ENCODE measurements at places on chromosomes 7 and 10.

DNA sequence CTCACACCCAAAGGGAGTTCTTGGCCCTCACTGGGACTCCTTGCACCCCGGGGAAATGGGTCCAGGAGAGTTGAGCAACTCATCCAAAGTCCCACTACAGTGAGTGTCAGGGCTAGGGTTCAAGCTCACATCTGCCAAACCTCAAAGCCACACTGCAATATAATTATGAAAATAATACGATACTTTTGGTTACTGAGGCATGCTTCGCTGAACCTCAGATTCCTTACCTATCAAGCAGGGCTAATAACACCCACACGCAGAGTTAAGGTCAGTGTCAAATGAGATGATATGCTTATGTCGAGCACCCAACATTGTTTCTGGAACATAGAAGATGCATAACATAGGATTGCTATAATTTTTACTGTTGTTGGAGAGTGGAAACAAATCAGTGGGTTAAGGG is 58.2 kb downstream of the BPGM start:
- DNase-seq = no peak

DNA sequence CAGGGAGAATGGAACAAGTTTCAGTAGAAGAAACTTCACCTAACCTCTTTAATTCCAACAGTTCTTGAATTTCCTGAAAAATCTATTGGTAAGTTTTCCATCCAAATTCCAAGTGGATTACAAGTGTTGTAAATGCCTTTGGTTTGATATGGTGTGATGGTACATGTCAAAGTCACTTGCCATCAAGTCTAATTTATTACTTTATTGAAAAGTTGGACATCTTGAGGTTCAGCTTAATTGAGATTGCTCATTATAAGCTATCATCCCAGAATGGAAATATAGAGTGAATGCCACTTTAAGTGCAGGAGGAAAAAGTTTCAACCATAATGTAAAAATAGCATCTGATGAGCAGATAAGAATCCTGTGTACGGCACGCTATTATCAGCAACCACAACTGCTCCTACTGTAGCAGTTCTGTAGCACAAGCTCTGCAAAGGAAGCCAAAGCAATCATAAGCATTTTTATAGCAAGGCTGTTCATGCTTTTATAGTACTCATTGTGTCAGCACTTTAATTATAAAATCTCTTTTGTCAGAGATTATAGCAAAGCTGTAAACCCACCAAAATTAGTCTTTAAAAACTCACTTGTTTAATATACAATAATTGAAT is 991.8 kb upstream of the PHF14 start:
- DNase-seq = no peak

- no peak for DNase-seq
Measured at GRCh38 chr7:12322284-12322902, 81.3 kb downstream of the VWDE start.

GRCh38 chr7:121876656-121877500 is 3.9 kb downstream of the PTPRZ1 start:
- DNase-seq = no peak

DNA sequence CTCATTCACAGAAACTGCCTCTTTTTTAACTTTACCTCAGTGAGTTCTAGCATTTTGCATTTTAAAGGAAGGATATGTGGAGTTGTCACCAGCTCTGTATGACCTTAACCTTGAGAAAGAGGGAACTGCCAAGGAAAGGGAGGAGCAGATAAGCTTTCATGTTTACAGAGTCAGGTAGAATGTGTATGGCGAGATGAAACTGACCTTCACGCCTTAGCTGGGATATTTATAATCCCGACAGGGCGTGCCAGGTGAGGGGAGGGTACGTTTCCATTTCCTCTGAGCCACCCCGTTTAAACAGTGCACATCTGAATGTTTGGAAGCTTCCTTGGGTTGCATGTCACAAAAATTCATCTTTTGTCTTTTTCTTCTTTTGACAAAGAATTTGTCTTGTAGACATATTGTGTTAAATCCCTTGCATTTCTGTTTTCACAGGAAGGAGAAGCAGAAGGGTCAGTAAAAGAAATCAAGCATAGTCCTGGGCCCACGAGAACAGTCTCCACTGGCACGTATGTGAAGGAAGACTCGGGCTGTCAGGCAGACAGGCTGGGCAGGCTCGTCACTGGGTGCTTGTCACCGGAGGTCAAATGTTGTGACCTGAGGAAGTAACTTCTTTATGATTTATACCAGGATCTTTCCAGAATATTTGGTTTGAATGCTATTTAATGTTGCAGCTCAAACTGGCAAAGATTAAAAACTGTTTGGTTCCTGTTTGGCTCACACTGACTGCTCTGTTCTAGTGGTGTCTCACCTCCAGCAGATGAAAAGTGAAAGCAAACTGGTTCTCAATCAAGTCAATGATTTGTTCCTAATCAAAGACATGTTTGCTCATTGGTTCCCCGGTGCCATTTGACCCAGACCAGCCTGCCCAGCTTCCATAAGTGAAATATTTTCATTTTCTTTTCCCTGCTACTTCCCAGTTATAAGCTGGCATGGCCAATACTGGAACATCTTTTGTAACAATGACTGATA is 16.2 kb downstream of the OPTN start:
- no peak for DNase-seq

GRCh38 chr10:4016214-4016740 is 231.3 kb upstream of the KLF6 start:
- no peak for DNase-seq

- DNase-seq = no peak
Measured at GRCh38 chr7:138952791-138953190, 28.4 kb downstream of the KIAA1549 start.

GRCh38 chr10:78342827-78343653 is 309.4 kb downstream of the RPS24 start:
- DNase-seq = no peak

DNA sequence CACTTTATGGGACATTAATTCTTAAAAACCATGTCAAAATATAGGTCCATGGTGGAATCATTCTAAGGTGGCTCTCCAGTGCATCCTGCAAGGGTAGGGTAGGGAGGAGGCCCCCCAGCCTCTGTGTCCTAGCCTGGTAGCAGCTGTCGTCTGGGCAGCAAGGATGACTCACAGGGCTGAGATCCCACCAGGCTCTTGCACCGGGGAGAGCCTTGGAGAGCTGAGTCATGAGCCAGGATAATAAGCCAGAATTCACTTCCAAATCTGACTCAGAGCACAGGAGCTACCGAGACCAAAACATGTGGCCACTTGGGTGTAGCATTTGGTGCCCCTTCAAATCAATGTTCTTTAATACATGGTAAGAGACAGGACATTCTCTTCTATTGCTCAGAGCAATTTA is 298.5 kb downstream of the NEBL start:
- DNase-seq = no peak
